ENCODE measurements at places on chromosomes 12 and 14. TPM values are rescaled to one million over a fixed set of nuclear protein-coding genes. Genes with fewer than 3 reads are reported as not detected.

OR4E1 gene
- not detected for total RNA-seq

RNASE9 gene
- not detected for total RNA-seq

GRIP1 gene
- total RNA-seq: 16.0 TPM

AJUBA gene
- total RNA-seq: 42.6 TPM

TAS2R9 gene
- total RNA-seq: not detected

MYF6 gene
- not detected for total RNA-seq

CDKL1 gene
- 2.4 TPM for total RNA-seq

PTHLH gene
- total RNA-seq: 1.9 TPM

DNA sequence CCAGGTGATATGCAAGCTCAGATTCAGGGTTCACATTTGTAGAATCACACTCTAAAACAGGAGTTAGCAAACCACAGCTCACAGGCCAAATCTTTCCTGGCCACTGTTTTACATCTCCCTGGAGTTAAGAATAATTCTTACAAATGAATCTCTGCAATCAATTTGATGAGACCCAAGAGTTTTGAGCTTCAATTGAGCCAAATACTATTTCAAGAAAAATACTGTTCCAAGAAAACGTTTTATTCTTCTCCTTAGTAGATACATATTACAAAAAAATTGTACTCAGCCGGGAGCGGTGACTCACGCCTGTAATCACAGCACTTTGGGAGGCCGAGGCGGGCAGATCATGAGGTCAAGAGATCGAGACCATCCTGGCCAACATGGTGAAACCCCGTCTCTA lies 2.5 kb downstream of the PTGDR start:
- H3K27me3 ChIP-seq: no peaks in the 10 kb centered on the region
- no peaks in the 10 kb centered on the region for H3K36me3 ChIP-seq
- DNase-seq: no peak
- no peak overlapping the region for H3K27ac ChIP-seq

- no peak overlapping the region for H3K27ac ChIP-seq
- no peak overlapping the region for H3K4me3 ChIP-seq
- H3K27me3 ChIP-seq: no peaks in the 10 kb centered on the region
- no peaks in the 10 kb centered on the region for H3K36me3 ChIP-seq
- H3K4me1 ChIP-seq: peaks cover 20% of the 10 kb centered on the region
These were observed 2.3 kb upstream of the PTPRB start for GRCh38 chr12:70639535-70639934.

DNA sequence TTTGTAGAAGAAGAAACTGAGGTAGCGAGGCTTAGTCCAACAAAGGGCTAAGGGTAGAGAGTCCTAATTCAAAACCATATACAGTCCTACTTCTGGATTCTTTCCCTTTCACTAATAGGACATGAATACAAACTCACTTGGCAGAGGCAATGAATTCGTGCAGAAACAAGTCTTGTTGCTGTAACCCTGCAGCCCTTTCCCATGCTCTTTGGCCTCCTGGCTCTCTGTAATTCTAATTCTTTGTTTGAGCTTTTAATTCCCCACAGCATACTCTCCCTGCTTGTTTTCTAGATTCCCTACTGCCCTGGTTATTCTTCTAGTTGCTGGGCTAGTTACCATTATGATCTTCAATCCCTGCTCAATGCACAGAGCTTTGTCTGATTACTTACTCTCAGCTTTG lies 381.4 kb downstream of the ETNK1 start:
- no peaks in the 10 kb centered on the region for H3K27me3 ChIP-seq
- no peak overlapping the region for H3K27ac ChIP-seq
- no peaks in the 10 kb centered on the region for H3K36me3 ChIP-seq
- H3K4me1 ChIP-seq: no peaks in the 10 kb centered on the region
- no peak for DNase-seq
- no peak overlapping the region for H3K4me3 ChIP-seq

DNA sequence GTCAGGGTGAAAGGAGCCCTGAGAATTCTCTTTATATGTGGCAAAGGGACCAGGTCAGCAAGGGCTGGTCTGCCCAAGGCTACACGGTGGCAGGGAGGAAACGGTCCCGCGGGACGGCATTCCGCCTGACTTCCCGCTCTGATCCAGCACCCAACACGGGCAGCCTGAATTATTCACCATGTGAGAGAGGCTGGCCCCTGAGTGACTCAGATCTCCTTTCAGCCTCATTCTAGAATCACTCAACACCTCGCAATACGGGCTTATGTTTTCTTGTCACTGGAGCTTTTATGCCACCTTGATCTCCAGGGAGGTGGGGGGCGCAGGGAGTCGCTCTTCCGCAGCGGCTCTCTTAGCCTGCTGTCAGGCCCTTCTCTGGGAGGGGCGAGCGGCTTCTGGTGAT lies 8.5 kb downstream of the LRTM2 start:
- no peaks in the 10 kb centered on the region for H3K4me1 ChIP-seq
- DNase-seq: no peak
- no peak overlapping the region for H3K27ac ChIP-seq
- no peak overlapping the region for H3K4me3 ChIP-seq
- H3K36me3 ChIP-seq: no peaks in the 10 kb centered on the region
- H3K27me3 ChIP-seq: peaks cover 99% of the 10 kb centered on the region

GRCh38 chr12:128266541-128267130 lies 334 bp upstream of the TMEM132C start:
- no peaks in the 10 kb centered on the region for H3K36me3 ChIP-seq
- no peak overlapping the region for H3K4me3 ChIP-seq
- H3K4me1 ChIP-seq: no peaks in the 10 kb centered on the region
- no peaks in the 10 kb centered on the region for H3K27me3 ChIP-seq
- H3K27ac ChIP-seq: no peak overlapping the region

GRCh38 chr14:92768795-92769194 lies 20.4 kb upstream of the LGMN start:
- H3K27ac ChIP-seq: no peak overlapping the region
- no peaks in the 10 kb centered on the region for H3K4me1 ChIP-seq
- no peaks in the 10 kb centered on the region for H3K27me3 ChIP-seq
- no peaks in the 10 kb centered on the region for H3K36me3 ChIP-seq
- no peak for DNase-seq

DNA sequence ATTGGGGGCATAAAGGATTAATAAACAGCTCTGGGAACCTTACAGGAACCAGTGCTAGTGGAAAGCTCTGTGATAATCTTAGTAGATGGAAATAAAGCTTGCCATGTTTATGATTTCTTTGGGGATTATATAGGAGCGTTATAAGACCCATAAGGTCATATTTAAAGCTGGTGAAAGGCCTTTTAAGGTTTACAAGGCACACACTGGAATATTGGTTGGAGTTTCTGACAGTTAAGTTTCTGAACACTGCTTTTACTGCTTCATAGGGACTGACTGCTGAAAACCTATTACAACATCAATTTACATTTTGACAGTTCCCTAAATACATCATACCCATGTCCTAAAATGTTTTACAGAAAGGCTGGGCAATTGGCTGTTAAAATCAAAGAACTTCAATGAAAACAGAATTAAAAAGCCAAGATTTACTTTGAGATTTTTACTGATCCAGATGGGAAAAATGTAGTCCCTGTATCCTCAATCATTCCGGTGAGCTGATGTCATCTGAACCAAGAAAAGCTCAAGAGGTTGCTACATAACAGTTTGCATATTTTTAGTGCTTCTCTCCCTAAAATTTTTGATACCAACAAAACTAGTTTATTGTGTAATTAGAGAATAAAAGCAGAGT lies 153.7 kb upstream of the IGF1 start:
- DNase-seq: no peak
- no peak overlapping the region for H3K27ac ChIP-seq
- H3K36me3 ChIP-seq: no peaks in the 10 kb centered on the region
- no peak overlapping the region for H3K4me3 ChIP-seq

DNA sequence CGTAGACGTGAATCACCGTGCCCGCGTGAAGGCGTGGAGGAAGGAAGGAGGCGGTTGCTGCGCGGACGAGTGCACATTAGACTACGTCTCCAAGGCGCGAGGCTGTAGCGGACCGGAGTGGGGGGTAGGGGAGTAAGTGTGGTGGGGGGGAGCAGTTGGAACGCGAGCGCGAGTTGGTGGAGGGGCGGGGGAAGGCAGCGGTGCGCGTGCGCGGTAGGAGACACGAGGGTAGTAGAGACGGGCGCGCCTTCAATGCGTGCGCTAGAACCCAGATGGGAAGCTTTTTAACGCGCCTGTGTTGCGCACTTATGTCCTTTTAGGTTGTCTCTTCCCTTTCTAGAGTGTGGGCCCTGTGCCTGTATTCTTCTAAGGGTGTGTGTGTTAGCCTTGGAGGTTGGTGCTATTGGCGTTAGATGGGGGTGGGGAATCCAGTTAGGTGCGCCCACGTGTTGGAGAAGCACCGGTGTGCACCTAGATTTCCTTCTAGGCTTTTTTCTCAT lies 604 bp downstream of the EIF4B start:
- H3K27me3 ChIP-seq: no peaks in the 10 kb centered on the region
- peak; percentile 52 for DNase-seq
- H3K4me1 ChIP-seq: peaks cover 54% of the 10 kb centered on the region
- peaks cover 32% of the 10 kb centered on the region for H3K36me3 ChIP-seq
- H3K27ac ChIP-seq: peak overlapping the region; percentile 92

- no peak overlapping the region for H3K27ac ChIP-seq
- no peaks in the 10 kb centered on the region for H3K36me3 ChIP-seq
- H3K4me1 ChIP-seq: peaks cover 35% of the 10 kb centered on the region
- H3K4me3 ChIP-seq: no peak overlapping the region
- H3K27me3 ChIP-seq: no peaks in the 10 kb centered on the region
These were observed 31.7 kb upstream of the FRMD6 start for GRCh38 chr14:51620056-51620455.

GRCh38 chr12:96399120-96399918 lies 920 bp downstream of the CDK17 start:
- H3K27me3 ChIP-seq: no peaks in the 10 kb centered on the region
- peak overlapping the region; percentile 67 for H3K4me3 ChIP-seq
- no peaks in the 10 kb centered on the region for H3K36me3 ChIP-seq
- H3K4me1 ChIP-seq: peaks cover 47% of the 10 kb centered on the region

- H3K36me3 ChIP-seq: no peaks in the 10 kb centered on the region
- no peak for DNase-seq
- H3K4me1 ChIP-seq: no peaks in the 10 kb centered on the region
- H3K4me3 ChIP-seq: no peak overlapping the region
- H3K27me3 ChIP-seq: no peaks in the 10 kb centered on the region
These were observed 984.0 kb upstream of the TMEM132C start for GRCh38 chr12:127282786-127283565.

GRCh38 chr12:64088431-64089349 lies 133.4 kb downstream of the KICS2 start:
- peak overlapping the region; percentile 89 for H3K27ac ChIP-seq
- no peaks in the 10 kb centered on the region for H3K27me3 ChIP-seq
- peak; percentile 71 for DNase-seq
- peaks cover 27% of the 10 kb centered on the region for H3K36me3 ChIP-seq

GRCh38 chr12:34363050-34363673 lies 340.9 kb downstream of the ALG10 start:
- peak; percentile 40 for DNase-seq
- H3K4me1 ChIP-seq: no peaks in the 10 kb centered on the region
- no peaks in the 10 kb centered on the region for H3K36me3 ChIP-seq
- peaks cover 100% of the 10 kb centered on the region for H3K27me3 ChIP-seq
- no peak overlapping the region for H3K4me3 ChIP-seq

- H3K27ac ChIP-seq: peak overlapping the region; percentile 84
- peaks cover 11% of the 10 kb centered on the region for H3K36me3 ChIP-seq
- H3K27me3 ChIP-seq: no peaks in the 10 kb centered on the region
- H3K4me1 ChIP-seq: peaks cover 57% of the 10 kb centered on the region
- peak overlapping the region; percentile 91 for H3K4me3 ChIP-seq
These were observed 3.1 kb downstream of the SINHCAF start for GRCh38 chr12:31322801-31323207.

- 0 out of 2 replicates have a peak, but pooled peaks cover 10% of the 10 kb centered on the region for H3K27me3 ChIP-seq
- no peak overlapping the region for H3K27ac ChIP-seq
- no peaks in the 10 kb centered on the region for H3K4me1 ChIP-seq
- no peaks in the 10 kb centered on the region for H3K36me3 ChIP-seq
- no peak for DNase-seq
These were observed 81.9 kb downstream of the CFAP54 start for GRCh38 chr12:96571101-96571862.

- no peak overlapping the region for H3K4me3 ChIP-seq
- no peaks in the 10 kb centered on the region for H3K4me1 ChIP-seq
- H3K27ac ChIP-seq: no peak overlapping the region
- no peak for DNase-seq
- H3K36me3 ChIP-seq: no peaks in the 10 kb centered on the region
These were observed 1.6 kb downstream of the ANKRD33 start for GRCh38 chr12:51889216-51890132.

- H3K27ac ChIP-seq: no peak overlapping the region
- peak; percentile 21 for DNase-seq
These were observed 10.9 kb upstream of the PIK3C2G start for GRCh38 chr12:18250313-18250916.

DNA sequence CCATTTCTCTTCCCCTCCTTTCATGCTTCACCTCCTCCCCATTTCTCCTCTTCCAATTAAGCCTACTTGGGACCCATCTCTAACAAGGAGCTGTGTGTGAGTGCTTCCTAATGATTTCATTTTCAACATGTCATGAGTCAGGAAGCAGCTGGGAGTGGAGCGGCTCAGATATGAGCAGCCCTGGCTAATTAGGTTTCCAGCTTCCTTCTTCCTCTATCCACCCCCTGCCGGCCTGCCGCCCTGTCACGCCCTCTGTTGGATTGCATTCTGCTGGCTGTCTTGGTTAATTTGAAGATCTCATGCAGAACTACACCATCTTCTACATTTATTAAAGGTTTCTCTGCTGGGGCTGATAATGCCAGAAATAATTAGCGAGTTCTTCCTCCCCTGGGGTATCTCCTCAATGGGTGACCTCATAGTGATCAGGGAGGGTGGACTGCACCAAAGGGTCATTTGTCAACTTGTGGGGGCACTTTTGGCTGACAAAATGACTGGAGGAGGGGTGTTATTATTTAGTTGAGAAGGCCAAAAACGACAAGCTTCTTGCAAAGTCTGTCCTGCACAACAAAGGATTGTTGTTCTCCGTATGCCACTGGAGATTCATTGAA lies 300.9 kb upstream of the SRRM4 start:
- H3K4me1 ChIP-seq: no peaks in the 10 kb centered on the region
- H3K4me3 ChIP-seq: no peak overlapping the region
- H3K27ac ChIP-seq: no peak overlapping the region
- no peaks in the 10 kb centered on the region for H3K27me3 ChIP-seq

- H3K4me1 ChIP-seq: no peaks in the 10 kb centered on the region
- no peak overlapping the region for H3K27ac ChIP-seq
- no peak overlapping the region for H3K4me3 ChIP-seq
- H3K36me3 ChIP-seq: no peaks in the 10 kb centered on the region
These were observed 236.4 kb downstream of the PAWR start for GRCh38 chr12:79454338-79454843.

DNA sequence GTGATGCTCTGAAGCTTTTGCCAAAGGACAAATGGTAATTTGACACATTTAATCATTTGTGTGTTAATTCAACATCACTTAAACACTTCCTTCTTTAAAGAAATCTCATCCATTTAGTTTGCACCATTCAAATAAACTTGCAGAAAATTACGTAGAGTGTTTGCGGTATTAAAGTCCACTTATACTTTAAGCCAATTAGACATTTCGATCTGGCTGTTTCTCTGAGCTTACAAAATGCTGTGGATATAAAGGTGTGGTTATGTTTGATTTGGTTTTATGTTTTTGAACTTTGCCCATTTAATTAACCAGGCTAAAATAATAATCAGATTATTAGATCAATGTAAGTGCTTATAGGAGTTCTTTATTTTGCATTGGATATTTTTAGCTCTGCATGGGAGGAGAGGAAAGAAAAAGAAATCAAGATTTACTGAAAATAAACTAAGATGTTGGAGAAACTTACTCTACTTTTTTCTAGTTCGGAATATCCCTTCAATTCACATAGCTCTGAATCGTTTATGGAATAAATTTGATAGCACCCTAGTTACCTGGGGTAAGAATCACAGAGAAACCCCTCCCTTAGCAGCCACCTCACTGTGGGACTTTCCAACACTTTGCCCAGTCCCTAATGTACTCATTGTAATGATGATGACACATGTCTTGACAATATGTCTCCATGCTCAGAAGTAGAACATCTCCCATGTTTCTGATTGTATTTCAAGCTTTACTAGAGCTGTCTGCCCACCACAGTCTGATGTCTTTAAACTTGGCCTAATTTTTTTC lies 268.0 kb downstream of the BTG1 start:
- H3K36me3 ChIP-seq: no peaks in the 10 kb centered on the region
- no peak overlapping the region for H3K27ac ChIP-seq
- H3K27me3 ChIP-seq: no peaks in the 10 kb centered on the region
